ENCODE measurements at places on chromosomes 16 and 17. TPM values are rescaled to one million over a fixed set of nuclear protein-coding genes. Genes with fewer than 3 reads are reported as not detected.

- DNase-seq = no peak
These were observed 588.6 kb upstream of the KIF2B start for GRCh38 chr17:53234138-53234537.

- no peak for DNase-seq
These were observed 1183.2 kb downstream of the CDH11 start for GRCh38 chr16:63938661-63939060.

- DNase-seq = no peak
These were observed 21.0 kb downstream of the MRM3 start for GRCh38 chr17:802901-803881.

DNA sequence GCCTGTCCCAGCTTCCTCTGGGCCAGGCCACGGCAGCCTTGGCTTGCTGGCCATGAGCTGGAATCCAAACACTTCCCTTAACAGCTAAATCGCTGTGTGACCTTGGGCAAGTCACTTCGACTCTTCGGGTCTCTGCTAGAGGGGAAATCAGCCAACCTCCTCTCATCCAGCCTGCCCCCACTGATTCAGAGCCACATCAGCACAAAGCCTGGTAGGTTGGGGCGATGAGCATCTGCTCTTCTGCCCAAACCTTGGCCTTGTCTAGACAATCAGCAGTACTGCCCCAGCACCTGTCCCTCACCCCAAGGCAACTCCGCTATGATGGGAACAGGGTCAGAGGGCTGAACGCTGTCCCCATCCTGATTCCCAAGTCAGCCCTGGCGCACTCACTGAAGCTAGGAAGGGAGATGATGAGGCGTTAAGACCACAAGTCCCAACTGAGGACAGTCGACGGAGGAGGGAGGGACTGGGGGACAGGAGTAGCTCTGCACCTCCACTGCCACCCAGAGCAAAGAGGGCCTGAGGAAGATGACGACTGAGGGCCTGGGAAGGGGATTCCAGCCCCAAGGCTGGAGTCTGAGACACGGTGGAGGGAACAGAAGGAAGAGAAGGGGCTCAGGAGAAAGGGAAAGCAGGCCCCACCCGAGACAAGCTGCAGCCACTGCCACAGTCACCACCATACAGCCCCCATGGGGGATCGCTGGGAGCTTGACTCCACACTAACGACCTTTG lies 1.3 kb downstream of the CLUH start:
- DNase-seq = no peak

GRCh38 chr17:42659079-42659931 lies at the start of gene TUBG2:
Gene TUBG2 (plus strand): TSS chr17:42659284. CDS start chr17:42659504, 220 bp downstream.
- DNase-seq = peak; percentile 98

DNA sequence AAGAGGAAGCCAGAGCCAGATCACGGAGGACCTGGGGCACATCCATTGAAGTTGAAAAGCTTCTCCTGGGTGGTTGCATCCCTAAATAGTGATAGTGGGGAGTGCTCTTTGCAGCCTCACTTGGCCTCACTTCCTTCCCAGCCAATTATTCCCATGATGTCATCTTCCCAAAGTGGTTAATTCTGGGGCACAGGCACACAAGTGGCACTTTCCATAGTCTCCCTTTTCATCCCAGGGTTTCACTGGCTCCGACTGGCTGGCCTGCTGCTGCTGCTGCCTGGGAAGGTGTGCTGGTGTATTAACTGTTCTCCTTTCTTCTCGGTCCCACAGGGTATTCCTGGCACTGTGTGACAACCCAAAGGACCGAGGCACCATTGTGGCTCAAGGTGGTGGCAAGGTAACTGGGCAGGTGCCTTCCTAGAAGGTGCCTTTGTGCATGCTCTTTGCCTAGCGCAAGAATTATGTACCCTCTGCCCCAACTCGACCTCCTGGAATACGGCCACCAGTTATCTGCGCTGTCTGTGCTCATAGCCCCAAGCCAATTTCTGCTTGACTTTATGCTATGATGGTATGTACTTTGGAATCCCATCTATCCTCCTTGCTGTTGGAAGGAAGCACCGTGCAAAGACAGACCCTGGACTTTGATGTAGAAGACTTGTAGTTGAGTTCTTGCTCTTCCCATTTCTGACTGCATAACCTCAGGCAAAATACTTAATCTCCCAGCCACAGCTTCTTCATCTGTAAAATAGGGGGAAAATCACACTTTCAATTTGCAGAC lies 18.4 kb downstream of the SLC35G3 start:
- no peak for DNase-seq

- no peak for DNase-seq
These were observed 178.0 kb downstream of the RPTOR start for GRCh38 chr17:80722661-80723060.

GRCh38 chr17:6608321-6608720 lies 32.2 kb downstream of the KIAA0753 start:
- DNase-seq = no peak

GRCh38 chr17:20242271-20242670 lies 225.1 kb downstream of the LGALS9B start:
- DNase-seq = no peak

The KRTAP4-3 gene
- not detected for polyA plus RNA-seq

The DUSP14 gene
- 35.2 TPM for polyA plus RNA-seq

The CTRB1 gene
- polyA plus RNA-seq = not detected

The TSPOAP1 gene
- polyA plus RNA-seq = 7.6 TPM

Data from H1 (cell line).